ENCODE measurements at places on chromosomes 7 and 10.

GRCh38 chr7:29610086-29610485 lies 46.5 kb downstream of the PRR15 start:
- DNase-seq: no peak

DNA sequence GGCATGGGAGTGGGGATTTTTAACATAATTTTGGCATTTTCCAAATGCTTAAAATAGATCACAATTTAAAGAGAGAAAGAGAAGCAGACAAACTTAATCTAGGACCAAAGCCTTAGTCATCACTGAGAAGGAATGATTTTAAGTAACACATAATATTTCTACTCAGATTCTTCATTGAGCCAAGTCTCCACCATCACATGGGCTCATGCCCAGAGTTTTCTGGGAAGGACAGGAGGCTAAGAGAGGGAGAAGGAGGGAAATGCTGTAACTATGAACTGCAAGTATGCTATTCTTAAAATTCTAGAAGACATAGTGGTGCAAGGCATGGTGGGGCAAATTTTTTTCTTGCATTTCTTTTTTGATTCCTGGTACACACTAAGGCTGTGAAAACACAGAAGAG lies 23.8 kb upstream of the UBE2D1 start:
- no peak for DNase-seq

DNA sequence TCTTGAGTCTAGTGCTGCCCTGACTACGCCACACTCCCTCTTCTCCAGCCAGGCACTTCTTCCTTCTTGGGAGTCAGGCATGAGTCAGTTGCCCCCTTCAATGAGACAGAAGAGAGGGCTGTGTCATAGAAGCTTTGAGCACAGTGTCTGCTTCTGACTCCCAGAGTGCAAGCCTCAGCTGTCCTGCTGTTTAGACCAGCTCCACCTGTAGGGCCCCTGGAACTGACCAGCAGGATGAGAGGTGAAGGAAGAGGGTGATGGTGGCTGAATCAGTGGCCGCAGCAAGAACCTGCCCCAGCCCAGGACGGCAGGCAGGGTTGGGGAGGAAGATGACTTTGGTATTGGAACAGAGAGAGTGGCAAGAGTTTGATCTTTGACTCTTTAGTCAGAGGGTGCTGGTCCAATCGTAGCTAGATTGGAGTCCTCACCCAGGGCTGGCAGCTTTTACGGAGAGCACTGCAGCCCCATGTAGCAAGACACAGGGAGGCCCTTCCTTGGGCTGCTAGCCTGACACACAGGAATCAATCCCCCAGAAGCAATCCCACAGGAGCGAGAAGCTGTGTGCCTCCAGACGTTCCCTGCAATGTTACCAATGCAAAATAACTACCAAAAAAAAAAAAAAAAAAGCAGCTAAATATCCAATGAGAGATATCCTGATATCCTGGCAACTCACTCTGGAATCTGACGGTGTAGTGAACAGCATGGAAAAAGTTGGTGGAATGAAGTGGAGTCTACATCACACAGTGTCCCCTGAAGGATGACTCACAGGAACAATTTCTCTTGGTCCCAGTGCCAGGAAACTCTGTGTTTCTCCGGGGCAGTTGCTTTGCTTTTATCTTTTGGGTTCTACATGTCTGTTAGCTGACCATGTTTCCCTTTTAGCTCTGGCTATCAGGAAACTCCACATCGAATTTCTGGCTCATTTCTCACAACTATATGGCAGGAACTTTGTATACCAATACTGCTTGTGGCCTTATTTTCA lies 6.9 kb downstream of the C10orf62 start:
- DNase-seq: no peak

DNA sequence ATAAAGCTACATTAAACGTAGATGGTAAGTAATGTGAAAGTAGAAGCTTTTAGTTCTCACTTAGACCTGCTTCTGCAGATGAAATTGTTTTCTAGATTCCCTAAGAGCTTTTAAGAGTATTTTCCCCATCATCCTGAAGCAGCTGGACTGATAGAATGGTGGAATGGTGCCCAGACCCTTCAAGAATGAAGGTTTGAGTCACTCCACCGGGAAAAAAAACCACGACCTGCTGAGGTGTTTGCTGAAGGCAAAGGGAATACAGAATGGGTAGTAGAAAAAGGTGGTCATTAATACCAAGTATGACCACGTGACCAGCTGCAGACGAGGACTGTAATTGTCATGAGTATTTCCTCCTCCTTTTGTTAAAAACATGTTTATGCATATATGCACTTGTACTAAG lies 79.2 kb upstream of the PTPRZ1 start:
- no peak for DNase-seq

DNA sequence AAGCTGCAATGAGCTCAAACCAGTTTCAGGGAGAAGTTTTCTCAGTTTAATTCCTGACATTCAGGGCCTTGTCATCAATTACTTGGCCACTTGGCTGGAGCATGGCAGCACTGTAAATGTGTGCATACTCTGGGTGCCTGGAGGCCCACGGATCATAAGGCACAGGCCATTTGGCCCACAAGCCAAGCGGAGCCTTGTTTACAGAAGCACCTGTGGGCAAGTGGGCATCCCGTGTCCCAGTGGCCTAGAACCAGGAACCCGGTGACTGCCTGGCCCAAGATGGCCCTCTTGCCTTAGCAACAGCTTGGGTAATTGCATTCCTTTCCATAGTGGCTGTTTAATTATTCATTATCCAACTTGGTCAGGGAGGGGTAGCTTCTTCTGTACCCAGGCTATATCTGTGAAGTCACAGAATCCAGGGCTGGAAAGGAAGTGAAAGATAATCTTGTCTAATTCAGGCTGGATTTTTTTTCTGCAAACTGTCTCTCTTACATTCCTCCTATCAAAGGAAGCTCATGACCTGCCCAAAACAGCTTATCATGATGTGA lies 426.4 kb upstream of the ZMIZ1 start:
- DNase-seq: no peak

DNA sequence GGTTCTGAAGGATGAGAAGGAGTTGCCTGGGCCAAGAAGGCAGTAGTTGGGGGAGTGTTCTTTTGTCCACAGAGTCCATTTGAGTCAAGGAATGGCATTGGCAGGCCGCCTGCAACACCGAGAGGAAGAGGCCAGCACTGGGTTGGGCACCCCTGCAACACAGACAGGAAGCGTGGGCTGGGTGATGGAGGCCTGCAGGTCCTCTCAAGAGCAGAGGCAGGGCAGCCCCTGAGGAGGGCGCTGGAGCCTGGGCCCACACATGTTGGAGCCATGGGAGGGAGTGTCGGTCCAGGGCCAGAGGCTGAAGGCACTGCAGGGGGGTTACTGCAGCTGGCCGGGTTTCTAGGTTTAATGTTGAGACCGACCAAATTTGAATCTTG lies 137.3 kb downstream of the PTPN20 start:
- no peak for DNase-seq

All from stimulated activated CD8-positive, alpha-beta memory T cell treated with anti-CD3 and anti-CD28 coated beads, Interleukin-2, amount 100 ng/mL, for 48 hours (primary cell).